ENCODE measurements at places on chromosomes 2 and 18.

- DNase-seq, result no peak
Measured at GRCh38 chr18:49340446-49340845, 120.0 kb downstream of the DYM start.

GRCh38 chr2:146031158-146031557 lies 1511.2 kb upstream of the ZEB2 start:
- DNase-seq, result no peak

DNA sequence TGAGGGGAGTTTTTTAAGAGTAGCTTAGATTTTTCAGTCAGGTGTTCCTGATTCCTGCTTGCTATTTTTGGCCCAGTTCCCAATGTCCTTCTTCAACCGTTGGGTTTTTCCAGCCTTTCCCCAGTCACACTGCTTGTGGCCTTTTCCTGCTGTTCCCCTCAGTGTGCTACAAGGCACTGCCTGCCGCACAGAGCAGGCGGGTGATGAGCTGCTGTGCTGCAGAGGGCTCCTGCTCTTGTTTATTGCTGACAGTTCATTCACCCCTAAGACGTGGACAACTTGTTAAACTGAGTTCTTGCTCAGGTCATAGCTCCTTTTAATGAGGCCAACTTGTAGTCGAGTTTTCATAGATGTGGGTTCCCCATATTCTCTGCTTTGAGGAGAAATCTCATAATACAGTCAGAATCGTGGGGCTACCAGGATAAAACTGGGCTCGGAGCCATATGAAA lies 20.6 kb downstream of the EIF4E2 start:
- peak; percentile 16 for DNase-seq

DNA sequence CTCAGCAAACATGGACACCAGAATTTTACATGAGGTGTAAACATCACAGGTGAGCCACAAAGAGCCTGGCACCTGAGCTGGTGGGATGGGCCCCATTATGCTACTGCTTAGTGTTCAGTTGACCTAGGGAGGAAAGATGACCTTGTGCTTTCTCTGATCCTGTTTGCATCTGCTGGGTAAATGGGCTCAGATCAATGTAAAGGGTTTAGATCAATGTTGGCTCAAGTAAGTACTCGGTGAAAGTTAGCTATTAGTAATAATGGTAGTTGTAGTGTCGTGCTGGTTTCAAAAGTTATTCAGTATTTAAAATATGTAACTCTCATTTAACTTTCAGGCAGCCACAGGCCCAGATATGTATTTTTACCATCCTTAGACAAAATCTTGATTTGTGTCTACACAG lies 19.8 kb downstream of the ABHD3 start:
- no peak for DNase-seq

- no peak for DNase-seq
Measured at GRCh38 chr18:770583-770961, 41.5 kb downstream of the YES1 start.

DNA sequence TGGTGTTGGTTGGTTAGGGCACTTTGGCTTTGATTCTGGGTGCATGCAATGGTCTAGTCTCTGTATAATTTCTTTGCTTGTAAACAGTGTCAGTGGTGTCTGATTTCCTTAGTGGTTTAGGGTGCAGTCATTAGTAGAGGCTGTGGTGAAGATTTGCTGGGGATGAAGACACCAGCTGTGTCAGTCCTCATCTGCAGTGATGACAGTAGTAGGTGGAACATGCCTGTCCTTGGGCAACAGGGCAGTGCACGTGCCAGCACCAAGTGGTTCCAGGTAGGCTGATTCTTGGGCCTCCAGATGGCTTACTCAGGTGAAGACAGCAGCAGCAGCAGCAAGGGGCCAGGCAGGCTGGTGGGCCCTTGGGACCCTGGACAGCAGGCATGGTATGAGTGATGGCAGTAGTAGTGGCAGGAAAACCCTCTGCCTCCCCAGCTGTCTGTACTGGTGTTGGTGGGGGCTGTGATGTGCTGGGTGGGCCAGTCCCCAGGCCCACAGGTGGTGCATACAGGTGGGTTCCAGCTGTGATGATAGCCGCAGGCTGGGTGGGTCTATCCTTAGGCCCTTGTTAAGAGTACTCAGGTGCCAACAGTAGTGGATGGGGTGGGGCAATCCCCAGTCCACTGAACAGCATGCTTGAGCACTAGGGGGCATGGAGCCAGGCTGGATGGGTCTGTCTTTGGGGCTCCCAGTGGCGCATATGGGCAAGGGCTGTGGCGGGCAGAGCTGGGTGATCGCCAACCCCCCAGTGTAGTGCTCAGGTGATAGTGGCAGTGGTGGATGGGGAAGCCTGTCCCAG lies 140.7 kb upstream of the THUMPD2 start:
- no peak for DNase-seq

Data from RCC 7860 (cell line).